NCI-H2171 (cell line): ENCODE measurements at places on chromosomes 12 and 14.
A peak's percentile ranks its signal among the peaks of the same experiment; 100 is the strongest.

DNA sequence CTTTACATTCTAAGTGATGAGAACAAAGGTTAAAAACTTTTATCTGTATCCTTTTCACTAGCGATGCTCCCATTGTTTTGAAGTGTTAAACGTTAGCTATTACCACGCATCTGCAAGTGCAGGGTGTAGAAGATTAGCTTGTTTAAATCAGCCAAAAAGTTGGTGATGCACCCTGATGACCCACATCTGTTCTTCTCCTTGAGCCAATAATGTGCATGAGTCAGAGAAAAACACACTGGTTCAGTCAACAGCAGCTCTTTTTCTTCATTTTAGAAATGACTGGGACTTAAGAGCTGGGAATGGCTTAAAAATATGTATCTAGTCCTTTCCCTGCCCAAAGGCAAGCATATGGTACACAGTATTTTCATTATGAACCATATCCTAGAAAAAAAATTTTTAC, 323.5 kb upstream of the PDE3A start:
- DNase-seq: no peak

DNA sequence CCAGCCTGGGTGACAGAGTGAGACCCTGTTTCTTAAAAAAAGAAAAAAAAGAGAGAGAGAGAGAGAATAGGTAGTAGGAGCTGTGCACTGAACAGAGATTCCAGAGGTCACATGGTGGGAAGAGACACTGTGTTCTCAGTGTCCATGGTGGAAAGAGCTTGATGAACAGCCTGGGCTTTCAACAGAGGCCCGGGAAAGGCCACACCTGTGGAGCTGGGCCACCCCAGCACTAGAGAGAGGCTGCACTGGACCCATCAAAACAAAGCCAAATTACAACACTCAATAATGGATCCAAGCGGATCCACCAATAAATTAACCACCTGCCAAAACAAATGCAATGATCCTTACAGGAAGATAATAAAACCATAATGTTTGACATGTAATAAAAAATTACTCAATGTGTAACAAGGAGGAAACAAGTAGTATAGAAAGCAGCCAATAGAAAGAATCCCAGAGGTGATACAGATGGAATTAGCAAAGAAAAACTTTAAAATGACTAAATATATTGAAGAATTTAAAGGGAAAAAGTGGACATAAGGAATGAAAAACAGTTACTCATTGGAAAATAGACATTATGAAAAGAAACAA, 44.8 kb upstream of the BCL2L14 start:
- DNase-seq: no peak

GRCh38 chr14:45972416-45972815, 679.2 kb downstream of the RPL10L start:
- DNase-seq: no peak

GRCh38 chr12:107099917-107100316, 6.6 kb upstream of the CRY1 start:
- DNase-seq: no peak

DNA sequence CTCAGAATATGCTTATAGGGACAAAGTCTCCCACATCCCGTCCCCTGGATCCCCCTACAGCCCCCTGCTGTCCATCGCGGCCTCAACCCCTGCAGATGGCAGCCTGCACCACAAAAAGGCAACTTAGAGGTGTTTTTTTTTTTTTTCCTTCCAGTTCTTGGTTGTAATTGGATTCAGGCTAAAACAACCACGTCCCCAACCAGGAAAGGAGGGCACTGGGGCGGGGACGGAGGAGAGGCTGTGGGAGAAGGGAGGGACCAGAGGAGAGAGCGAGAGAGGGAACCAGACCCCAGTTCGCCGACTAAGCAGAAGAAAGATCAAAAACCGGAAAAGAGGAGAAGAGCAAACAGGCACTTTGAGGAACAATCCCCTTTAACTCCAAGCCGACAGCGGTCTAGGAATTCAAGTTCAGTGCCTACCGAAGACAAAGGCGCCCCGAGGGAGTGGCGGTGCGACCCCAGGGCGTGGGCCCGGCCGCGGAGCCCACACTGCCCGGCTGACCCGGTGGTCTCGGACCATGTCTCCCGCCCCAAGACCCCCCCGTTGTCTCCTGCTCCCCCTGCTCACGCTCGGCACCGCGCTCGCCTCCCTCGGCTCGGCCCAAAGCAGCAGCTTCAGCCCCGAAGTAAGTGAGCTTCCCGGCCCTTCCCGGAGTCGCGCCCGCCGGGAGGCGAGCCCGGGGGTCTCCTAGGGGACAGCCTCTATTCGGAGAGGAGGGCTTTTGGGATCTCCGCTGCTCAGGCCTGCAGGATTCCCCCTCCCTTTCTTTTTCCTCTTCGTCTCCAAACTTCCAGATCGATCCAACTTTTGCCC, at the start of gene MMP14:
MMP14 (plus strand) TSS at position 285 of the 813 bp plus-strand sequence; CDS start at position 518, 233 bp downstream.
- peak; percentile 36 for DNase-seq

- DNase-seq: no peak
Observed at GRCh38 chr14:50407111-50407812, 10.6 kb upstream of the CDKL1 start.

- peak; percentile 40 for DNase-seq
Observed at GRCh38 chr14:41668356-41668755, 61.7 kb downstream of the LRFN5 start.

DNA sequence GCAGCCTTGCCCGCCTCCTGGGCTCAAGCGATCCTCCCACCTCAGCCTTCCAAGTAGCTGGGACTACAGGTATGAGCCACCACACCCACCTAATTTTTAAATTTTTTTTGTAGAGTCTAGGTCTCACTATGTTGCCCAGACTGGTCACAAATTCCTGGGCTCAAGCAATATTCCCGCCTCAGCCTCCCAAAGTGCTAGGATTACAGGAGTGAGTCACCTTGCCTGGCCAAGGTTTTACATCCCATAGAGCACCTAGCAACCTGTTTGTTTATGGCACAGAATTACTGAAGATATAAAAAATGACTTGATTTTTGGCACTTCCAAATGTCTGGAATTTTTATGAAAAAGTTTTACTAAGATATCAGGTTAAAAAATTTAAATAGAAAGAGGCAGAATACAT, 16.5 kb downstream of the MYO1A start:
- no peak for DNase-seq
